ENCODE measurements at places on chromosomes 2 and 18. TPM values are rescaled to one million over a fixed set of nuclear protein-coding genes. Genes with fewer than 3 reads are reported as not detected.

Gene GALNT5
- total RNA-seq = not detected

Gene NHEJ1
- 18.1 TPM for total RNA-seq

Gene IL1RN
- total RNA-seq = 0.37 TPM

GRCh38 chr2:53969968-53970723 is 647 bp downstream of the PSME4 start:
- DNase-seq = peak; percentile 23

DNA sequence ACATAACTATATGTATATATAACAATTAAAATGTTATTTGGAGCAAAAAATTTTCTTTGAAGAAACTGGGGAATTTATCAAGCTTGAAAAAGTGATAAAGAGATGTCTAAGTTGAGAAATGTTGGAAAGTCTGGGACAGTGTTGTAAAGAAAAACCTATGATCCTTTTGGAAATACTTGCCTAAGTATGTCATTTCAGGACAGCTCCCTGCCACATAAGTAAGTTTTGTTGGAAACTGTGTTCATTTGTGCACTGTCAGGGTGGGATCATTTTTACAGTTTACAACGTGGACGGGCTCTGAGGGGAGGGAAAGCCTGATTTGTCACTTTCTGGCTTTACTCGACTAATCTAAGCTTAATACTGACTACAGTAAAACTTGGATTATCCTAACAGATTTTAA is 10.4 kb upstream of the COL3A1 start:
- DNase-seq = no peak

DNA sequence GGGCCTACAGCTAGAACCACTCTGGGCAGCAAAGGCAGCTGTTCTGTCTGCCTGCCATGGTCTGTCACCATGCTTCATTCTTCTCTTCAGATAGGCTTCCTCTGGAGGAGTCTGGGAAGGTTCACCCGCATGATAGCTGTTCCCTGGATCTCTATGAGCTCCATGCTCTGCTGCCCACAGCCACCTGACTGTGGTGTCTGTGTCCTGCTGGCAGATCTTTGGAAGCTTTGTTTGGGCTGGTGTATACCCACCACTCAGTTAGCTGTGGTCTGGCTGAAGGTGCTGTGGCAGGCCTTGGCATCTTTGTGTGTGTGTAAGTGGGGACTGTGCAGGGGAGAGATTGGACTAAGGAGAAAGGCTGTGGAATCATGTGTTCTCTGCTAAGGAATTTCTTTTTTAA is 23.4 kb downstream of the MYO1B start:
- no peak for DNase-seq

DNA sequence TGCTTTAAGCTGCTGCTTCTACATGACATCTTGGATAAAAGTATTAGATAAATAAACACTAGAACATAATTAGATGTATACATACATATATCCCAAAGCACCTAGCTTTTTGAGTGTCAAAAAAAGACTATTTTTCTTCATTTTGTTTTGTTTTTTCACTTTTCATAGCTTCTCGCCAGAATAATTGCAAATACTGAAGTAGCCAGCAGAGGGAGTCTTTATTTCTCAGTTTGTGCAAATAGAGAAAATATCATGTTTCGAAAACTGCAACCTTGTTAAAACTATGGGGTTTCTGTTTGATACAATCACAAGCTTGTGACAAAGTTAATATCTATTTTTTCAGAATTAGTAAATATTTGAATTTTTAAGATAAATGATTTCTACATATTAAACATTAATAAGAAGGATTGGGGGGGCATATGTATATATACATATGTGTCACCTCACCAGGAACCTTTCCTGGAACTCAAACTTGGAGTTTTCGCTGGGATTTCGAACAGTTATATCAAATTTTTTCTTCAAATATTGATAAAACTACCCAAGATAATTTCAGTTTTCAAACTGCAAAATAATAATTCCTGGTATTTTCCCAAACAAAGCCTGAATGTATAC is 61.0 kb downstream of the GRB14 start:
- DNase-seq = no peak

Measured in activated CD4-positive, alpha-beta T cell treated with anti-CD3 and anti-CD28 coated beads, Interleukin-2, amount 10 ng/mL, durations not matched to agents 7 days and 5 days (primary cell).